ENCODE measurements at places on chromosomes 2 and 18. TPM values are rescaled to one million over a fixed set of nuclear protein-coding genes. Genes with fewer than 3 reads are reported as not detected.
A peak's percentile ranks its signal among the peaks of the same experiment; 100 is the strongest.

- no peak for DNase-seq
Measured at GRCh38 chr2:234590076-234590475, 93.2 kb upstream of the ARL4C start.

DNA sequence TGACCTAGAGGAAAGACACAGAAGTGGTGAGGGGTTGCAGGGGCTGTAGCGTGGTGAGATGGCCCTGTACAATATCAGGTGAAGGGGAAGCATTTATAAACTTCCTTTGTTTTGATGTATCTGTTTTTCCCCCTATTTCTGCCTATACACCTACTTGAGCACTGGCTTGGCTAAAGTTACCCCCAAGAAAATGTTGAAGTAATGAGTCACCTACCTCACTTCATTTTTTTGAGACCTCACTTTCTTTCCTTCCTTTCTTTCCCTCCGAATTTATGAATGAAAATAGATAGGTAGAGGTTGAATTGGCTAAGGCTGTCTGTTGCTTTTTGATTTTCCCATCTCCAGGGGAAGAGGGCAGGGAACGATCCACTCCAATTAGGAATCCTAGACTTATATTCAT, 231.1 kb upstream of the EPAS1 start:
- DNase-seq, result no peak

GRCh38 chr18:32048507-32049091, 30.0 kb downstream of the RNF125 start:
- peak; percentile 70 for DNase-seq

- no peak for DNase-seq
Measured at GRCh38 chr18:23209796-23210195, 74.5 kb downstream of the CABLES1 start.

GRCh38 chr18:58640428-58640805, 11.5 kb upstream of the ALPK2 start:
- no peak for DNase-seq

DNA sequence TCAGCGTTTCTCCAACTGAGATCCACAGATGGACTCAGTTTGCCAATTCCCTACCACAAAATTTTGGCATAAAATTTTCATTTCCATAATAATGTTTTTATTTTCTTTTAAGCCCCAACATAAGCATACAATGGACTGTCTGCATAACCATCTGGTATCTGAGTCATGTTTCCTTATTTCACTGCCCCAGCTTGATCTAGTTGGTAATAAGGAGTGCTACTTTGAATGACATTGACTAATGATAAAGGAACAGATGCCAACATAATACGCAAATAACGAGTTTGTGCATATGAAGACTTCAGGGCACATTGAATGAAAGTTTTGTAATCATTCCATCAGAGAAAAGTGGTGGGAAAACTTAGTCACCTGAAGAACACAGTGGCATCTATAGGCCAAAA, 8.8 kb upstream of the MBD2 start:
- DNase-seq, result no peak

Gene GAL3ST2
- 0.56 TPM for total RNA-seq

DNA sequence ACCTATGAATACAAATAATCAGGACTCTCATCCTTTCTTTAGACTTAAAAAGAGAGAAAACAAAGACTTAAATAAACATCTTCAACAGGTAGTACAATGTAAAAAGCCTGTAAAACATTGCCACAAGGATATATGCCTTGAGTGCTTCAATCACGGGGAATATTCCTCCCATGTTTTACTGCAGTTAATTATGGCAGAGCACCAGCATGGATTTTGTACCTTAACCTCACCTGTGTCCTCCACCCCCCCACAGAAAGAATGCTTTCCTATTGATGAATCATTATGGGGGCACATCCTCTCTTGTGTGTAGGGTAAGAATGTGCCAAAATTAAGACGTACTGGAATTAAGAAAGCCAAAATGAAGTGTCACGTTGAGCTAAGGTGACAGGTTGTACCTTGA, 189.9 kb upstream of the FOSL2 start:
- DNase-seq, result no peak

- DNase-seq, result no peak
Measured at GRCh38 chr2:174597345-174598047, at the start of gene WIPF1. Gene WIPF1, minus strand, starts transcription at chr2:174597804. Its CDS starts 12,231 bp downstream, at chr2:174585573.

DNA sequence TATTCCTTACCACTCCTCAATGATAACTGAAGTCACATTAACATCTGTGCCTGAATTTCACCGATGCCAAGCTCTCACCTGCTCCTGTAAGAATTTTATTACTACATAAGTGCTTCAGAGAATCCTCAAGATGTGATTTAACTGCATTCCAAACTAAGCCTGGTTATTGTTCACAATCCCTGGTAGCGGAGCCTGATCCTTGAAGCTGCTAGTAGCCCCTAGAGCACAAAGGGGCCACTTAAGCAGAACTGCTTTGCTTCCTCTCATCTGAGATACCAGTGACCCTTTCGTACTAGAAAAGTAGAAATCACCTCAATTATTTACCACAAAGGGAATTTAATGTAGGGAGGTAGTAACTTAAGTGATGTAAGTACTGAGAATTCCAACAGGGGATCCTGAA, 529.6 kb downstream of the CPS1 start:
- DNase-seq, result no peak

DNA sequence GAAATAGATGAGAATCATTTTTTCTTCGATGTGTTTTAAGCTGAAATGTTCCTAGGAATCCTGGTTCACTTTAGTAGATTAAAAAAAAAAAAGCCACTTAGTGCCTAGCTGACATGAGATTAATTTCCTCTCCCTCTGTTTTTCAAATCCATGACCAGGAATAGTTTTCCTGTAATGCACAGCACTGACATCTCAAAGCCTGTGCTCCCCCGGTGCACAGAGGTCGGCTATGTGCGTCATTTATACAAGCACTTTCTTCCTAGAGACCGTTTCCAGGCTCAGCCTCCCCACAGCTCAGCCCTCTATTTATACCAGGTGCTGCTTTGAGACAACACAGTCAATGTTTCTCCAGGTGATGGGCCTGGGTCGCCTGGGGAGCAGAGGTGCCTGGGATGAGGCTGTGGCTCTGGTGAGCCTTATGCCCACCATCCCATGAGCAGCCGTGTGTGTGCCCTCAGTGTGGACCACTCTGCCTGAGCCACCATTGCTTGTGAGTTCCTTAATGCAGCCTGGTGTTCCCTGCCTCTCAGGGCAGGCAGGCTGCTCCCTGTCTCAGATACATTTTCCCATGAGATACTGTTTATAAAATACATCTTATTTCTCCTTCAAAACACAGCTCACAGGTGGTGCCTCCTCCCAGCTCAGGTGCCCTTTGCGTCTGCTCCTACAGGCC, 515.7 kb upstream of the HS6ST1 start:
- DNase-seq, result no peak

DNA sequence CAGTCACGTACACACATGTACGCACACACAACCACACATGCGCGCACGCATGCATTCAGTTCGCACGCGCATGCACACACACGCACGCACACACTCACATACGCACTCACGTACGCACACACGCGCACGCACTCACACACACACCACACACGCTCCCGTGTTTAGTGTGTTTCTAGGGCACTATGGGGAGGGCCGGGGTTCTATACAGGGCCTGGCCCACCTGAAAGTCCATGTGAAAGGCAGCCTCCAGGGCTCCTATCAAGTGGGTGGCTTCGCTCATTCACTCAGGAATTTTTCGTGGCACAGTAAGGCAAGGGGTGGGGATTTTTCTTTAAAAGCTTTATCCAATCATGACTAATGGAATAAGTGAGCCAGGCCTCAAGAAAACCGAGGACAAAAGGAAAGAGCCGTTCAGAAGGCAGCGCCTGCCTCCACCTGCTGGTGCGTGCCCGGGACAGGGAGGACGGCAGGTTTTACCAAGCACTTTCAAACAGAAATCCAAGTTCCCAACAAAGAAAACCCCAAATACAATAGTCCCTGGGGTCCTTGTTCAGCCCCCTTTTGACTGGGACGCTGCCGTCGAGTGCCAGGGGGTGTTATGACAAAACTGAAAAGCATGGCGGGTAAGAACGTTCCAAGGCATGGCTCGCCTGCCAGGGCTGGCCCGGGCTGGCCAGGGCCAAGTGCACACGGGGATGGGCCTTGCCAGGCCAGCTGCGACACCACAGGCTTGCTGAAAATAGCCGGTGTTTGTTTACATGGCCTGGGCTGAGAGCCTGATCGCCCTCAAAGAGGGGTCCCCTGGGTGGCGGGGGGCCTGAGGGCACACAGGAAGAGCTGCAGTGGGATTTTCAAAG, 110.0 kb downstream of the HDAC4 start:
- no peak for DNase-seq

Gene MMADHC
- 90.5 TPM for total RNA-seq

- no peak for DNase-seq
Measured at GRCh38 chr2:64522843-64523428, 1.2 kb upstream of the AFTPH start.

Gene MAP3K20
- total RNA-seq, result 141 TPM

GRCh38 chr2:173831312-173832229, 133.6 kb downstream of the SP3 start:
- DNase-seq, result no peak

GRCh38 chr2:171325886-171326585, 107.8 kb downstream of the METTL8 start:
- no peak for DNase-seq

GRCh38 chr18:22020867-22021370, 148.5 kb upstream of the GATA6 start:
- DNase-seq, result no peak

GRCh38 chr2:96823198-96823597, 7.1 kb downstream of the CNNM3 start:
- DNase-seq, result no peak

Gene UGT1A3
- not detected for total RNA-seq

GRCh38 chr2:43131051-43131889, 95.1 kb downstream of the ZFP36L2 start:
- peak; percentile 81 for DNase-seq

DNA sequence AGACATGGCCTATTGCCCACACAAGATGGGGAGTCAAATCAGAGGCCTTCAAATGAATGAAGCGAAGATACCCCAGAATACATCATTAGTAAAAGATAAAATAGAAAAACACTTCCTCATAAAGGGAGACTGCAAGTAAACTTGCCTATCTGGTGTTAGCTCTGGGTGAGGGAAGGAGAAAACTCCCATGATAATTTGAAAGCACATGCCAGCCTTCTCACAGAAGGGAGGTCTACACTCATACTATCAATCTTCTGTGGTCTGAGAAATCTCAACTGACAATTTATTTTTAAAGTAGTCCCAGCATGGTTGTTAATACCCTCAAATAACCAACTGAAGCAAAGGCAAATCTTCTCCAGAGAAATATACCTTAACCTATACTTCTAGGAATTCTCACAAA, 75.4 kb downstream of the EXOC6B start:
- DNase-seq, result no peak

GRCh38 chr18:10514601-10515000, 11.2 kb upstream of the NAPG start:
- DNase-seq, result no peak

GRCh38 chr18:44895176-44895798, 214.6 kb downstream of the SETBP1 start:
- no peak for DNase-seq

Gene HOXD11
- not detected for total RNA-seq

- DNase-seq, result no peak
Measured at GRCh38 chr2:69969991-69970390, 8.6 kb upstream of the ASPRV1 start.

DNA sequence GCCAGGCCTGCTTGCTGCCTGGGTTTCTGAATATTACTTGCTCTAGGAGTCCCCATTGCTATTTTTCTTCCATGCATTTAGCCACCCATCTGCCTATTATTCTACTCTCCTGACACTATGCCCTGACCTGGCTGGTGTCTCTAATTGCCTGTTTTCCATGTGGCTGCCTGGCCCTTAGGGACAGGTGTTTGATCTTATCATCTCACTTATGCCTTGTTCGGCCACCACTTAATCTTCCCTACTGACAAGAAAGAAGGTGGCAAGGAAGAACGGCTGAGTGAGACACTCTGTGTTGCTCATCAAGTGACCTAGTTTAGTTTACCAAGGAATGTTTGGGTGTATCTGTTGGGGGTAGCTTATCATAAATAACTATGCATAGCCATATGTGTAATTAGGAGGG, 50.4 kb upstream of the RAPH1 start:
- no peak for DNase-seq

DNA sequence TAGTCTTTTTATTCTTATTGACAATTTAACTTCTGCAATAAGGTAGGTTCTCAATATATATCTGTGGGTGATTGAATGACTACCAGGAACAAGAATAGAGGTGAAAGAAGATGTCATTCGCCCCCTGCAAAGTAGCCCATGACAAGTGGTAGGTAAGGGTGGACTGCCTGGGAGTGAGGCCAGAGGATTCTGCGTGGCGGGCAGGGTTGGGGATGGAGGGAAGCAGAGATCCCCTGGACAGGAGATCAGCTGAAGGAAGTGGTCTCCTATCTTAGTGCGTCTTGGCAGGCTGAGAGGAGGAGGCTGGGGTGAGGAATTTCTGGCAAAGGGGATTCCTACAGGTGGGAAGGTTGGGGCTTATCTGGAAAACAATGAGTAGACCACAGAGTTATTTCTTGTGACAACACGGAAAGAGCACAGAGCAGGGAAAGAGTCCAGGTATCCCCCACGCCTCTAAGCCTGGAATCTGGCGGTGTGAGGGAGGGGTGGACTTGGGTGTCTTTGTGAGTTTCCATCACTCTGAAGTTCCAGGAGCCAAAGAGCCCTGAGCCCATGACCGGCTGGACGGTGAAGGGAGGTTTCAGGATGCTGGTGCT, 21.5 kb upstream of the MYCN start:
- DNase-seq, result no peak

DNA sequence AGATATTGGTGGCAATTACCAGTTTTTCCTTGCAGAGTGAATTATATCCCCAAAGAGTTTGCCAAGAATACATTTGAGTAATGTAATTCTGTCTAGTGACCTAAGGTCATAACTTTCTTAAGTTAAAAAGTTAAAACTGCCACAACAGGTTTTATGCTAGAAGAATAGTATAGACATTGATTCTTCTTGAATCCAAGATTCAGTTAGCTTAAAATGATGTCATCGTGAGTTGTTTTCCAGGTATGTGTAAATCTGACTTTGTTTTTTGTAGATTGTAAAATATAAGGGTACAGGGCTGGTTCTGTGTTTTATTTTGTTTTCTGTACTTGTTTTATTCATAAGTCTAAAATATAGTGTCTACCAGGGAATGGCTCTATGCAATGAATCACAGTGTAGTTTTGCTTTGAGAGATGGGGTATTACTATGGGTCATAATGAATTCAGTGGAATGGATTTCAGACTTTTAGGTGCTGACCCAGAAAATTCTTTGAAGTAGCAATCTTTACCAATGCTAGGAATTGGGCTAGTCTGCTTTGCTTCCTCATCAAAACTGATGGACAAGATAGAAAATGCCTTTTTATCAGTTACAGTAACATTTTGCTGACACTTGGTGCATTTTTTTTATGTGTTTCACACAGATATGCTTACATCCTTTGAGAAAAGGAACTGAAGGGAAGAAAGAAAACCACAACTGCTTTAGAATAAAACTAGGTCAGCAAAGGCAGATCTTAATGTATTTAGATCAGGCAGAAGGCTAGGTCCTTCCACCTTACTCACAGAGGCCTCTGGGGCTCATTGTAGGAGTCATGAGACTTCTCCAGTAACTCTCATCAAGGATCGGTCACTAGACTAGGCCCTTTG, 20.8 kb upstream of the MGAT5 start:
- no peak for DNase-seq

Measured in right atrium auricular region (tissue), 2 donors.